ENCODE measurements at places on chromosomes 2 and 18.

DNA sequence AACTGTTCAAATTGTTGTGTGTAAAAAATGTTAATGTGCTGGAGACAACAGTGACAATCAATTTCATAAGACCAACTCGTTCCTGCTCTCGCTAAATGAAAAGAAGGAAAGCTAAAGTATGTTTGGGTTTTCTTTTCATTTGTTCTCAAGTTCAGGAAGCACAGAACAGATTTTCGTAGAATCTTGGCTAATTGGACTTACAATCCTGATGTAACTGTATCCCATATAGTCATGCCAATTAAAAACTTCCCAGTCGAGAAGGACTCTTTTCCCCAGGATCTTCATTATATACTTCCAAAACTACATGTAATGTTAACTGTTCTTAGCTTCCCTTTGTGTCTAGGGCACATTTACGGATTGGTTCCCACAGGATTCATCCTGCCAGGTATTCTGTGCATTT lies 135.4 kb upstream of the ITGB6 start:
- no peak for DNase-seq

GRCh38 chr2:112621790-112622527 lies 23.8 kb upstream of the SLC20A1 start:
- no peak for DNase-seq

DNA sequence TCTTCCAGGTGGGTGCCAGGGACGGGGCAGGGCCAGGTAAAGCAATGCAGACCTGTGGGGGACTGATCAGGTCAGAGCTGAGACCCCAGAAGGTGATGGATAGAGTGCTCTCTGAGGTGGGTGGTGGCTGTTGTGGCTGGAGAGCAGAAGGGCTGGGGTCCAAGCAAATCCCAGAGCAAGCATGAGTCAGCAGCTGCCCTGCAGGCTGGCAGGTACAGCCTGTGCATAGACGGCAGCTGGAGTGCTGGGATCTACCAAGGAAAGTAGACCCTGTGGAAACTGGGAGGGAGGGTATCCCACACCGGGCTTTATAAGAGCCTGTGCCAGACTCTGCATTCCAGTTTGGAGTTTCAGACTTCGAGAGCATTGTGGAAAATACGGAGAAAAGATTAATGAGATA lies 663 bp downstream of the TRIM54 start:
- DNase-seq: no peak

GRCh38 chr18:10949655-10950054 lies 199.7 kb downstream of the PIEZO2 start:
- no peak for DNase-seq

DNA sequence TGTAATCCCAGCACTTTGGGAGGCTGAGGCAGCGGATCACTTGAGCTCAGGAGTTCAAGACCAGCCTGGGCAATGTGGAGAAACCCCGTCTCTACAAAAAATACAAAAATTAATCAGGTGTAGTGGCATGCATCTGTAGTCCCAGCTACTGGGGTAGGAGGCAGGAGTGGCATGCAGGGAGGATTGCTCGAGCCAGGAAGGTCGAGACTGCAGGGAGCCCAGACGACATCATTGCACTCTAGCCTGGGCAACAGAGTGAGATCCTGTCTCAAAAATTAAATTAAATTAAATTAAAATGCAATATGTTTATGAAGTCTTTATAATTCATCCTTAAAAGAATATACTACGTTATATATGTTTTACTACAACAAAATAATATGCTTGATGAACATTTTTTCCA lies 38.1 kb downstream of the CHN1 start:
- no peak for DNase-seq

GRCh38 chr2:184272056-184272455 lies 326.3 kb upstream of the ZNF804A start:
- DNase-seq: no peak

GRCh38 chr18:45253973-45254708 lies 361.1 kb upstream of the SLC14A2 start:
- DNase-seq: no peak

DNA sequence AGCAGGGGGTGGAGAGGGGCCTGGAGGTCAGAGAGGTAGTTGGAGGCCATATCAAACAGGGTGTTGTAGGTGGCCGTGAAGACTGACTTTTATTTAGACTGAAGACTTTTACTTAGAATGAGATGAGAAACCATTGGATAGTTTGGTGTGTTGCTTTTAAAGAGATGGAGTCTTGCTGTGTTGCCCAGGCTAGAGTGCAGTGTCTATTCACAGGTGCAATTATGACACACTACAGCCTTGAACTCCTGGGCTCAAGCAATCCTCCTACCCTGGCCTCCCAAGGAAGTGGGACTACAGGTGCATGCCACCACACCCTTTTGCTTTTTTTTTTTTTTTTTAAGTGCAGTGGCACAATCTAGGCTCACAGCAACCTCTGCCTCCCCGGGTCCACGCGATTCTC lies 2.5 kb upstream of the LRPPRC start:
- no peak for DNase-seq

DNA sequence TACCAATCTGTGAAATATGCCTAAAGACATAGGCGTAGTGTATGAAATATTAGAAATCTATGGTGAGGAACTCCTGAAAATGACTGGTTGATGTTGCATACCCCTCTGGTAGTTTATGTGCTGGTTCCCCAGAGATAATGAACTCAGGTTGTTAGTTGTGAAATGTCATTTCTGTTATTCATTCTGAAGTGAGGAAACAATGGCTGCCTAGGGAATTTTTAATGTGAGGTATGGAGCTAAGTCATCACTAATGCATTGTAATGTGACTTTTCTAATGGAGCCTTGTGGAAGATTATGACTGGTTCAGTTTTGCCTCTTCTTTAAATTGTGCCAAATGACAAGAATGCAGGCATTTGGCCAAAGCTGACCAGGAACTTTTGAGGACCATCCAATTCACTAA lies 61.6 kb upstream of the RAB27B start:
- no peak for DNase-seq

GRCh38 chr2:183993052-183993451 lies 605.3 kb upstream of the ZNF804A start:
- DNase-seq: no peak

DNA sequence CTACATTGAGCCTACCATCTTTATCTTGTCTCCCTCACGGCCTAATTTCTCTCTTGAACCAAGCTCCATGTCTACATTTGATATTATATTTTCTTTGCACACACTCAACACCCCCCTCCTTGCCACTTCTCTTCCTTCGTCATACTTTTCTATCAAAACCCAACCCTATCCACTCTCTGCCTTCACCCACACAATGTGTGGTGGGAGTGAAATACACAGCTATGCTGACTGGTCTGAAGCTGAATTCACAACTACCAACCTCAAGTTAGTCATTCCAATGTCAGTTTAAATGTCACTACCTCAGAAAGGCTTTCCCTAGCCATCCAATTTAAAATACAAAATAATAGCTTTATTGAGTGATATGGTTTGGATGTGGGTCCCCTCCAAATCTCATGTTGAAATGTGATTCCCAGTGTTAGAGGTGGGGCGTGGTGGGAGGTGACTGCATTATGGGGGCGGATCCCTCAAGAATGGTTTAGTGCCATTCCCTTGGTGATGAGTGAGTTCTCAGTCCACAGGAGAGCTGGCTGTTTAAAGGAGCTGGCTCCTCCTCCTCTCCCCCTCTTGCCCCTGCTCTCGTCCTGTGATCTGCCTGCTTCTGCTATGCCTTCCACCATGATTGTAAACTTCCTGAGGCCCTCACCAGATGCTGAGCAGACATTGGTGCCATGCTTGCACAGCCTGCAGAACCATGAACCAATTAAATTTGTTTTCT lies 112.1 kb downstream of the DTNB start:
- DNase-seq: no peak

DNA sequence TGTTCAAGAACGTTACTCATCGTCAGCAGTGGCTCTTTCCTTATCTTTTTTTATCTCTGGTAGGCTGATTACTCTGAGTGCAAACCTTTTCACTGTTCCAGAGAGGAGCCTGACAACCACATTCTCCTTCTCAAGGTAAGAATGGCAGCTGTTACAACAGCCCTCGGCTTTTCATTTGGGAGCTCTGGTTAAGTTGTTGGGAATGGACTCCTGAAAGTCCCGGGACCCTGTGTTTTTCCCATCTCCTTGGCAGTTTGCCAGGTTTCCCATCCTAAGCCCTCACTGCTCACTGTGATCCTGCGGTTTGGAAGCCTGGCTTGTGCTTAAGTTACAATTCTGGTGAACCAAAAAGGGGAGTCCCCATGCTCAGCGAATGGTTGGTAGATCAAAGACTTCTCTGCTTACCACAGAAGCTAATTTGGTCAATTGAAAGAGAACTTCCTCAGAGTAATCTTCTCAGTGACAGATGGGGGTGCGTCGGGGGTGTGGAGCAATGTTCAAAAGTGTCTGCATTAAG lies 122.3 kb downstream of the LYPD6B start:
- DNase-seq: no peak

- no peak for DNase-seq
Observed at GRCh38 chr2:138090330-138090729, 126.1 kb downstream of the HNMT start.

DNA sequence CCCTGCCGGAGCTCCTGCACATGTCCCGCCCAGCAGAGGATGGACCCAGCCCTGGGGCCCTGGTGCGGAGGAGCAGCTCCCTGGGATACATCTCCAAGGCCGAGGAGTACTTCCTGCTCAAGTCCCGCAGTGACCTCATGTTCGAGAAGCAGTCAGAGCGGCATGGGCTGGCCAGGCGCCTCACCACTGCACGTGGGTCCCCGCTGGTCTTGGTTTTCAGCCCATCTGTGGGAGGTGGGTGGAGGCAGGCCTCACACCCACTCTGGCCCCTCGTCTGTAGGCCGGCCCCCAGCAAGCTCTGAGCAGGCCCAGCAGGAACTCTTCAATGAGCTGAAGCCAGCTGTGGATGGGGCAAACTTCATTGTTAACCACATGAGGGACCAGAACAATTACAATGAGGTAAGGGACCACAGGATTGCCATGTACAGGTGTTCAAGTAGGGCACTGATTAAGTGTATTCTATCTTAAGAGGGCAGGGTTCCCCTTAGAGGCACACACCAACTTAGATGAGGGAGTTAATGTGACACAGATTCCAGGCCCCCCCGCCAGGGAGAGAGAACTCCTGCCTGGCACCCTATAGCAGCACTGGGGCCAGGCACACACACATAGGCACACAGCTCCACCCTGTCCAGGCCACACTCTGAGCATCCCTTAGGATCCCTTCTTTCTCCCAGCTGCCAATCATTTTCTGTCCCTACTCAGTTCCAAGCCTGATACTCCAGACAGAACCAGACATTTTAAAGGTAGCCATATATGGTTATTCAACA lies 5.4 kb upstream of the CHRNG start:
- no peak for DNase-seq

DNA sequence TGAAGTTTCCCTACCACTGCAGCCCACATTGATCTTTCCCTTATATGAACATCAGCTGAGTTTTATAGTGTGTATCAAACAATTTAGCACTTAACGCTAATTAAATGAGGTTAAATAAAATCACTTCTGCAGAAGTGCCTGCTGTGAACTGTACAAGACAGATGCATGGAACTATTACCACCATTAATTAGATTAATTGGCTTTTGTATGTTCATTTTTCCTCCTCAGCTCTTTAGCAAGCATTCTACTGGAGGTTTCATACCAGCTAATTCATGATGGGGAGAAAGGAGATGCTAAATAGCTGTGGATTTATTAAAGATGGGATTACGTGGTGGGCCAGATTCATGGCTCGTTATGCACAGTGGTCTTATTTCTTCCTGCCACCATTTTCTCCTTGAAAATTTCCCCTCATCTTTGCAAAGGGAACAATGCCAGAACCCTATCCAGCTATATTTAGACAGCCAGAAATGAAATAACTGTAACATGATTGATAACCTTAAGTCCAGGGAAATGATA lies 96.7 kb downstream of the CNTNAP5 start:
- DNase-seq: no peak
